Activated CD4-positive, alpha-beta T cell treated with anti-CD3 and anti-CD28 coated beads, Interleukin-2, Interleukin-4, amounts not matched to agents 100 ng/mL and 50 ng/mL, durations not matched to agents 16 hours and 8 hours (primary cell): ENCODE measurements at places on chromosomes 12 and 14.

- no peak for DNase-seq
These were observed 245.2 kb downstream of the KCNC2 start for GRCh38 chr12:74964390-74964789.

DNA sequence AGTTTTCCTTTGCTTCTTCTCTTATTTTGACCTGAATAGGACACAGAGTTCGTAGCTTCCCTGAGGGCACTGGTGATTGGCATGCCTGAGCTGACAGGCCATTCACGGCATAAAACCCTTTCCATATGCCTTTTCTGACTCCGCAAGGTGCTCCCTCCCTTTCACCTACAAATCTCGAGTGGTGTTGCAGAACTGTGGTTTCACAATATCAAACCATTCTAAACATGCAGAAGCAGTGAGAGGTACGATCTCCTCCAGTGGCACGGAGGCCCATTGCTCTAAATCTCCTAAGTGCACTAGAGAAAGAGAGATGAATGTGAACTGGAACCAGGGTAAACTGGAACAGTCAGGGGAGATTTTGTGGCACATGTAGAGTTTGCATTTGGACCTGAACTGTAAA lies 23.9 kb downstream of the CLSTN3 start:
- no peak for DNase-seq

GRCh38 chr14:79740066-79740601 lies 471.2 kb downstream of the DIO2 start:
- DNase-seq, result no peak

- DNase-seq, result no peak
These were observed 27.9 kb downstream of the WNT5B start for GRCh38 chr12:1656902-1657301.

GRCh38 chr12:64767495-64767894 lies 8.3 kb upstream of the GNS start:
- DNase-seq, result no peak

DNA sequence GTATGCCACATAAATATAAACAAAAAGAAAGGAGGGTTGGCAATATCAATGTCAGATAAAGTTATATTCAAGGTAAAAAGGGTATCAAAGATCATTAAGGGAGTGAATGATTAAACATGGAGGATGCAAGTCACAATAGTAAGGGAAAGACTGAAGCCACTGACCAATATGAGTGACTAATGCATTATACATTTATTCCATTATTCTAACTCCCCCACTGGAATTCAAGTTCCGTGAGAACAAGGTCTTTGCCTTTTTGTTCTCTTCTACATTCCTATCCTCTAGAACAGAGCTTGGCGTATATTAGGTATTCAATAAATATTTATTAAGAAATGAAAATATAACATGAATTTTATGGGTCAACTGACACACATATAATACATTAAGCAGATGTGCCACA lies 30.7 kb downstream of the MAP4K5 start:
- DNase-seq, result no peak
